Panc1 (cell line): ENCODE measurements at places on chromosomes 11 and 22. TPM values are rescaled to one million over a fixed set of nuclear protein-coding genes. Genes with fewer than 3 reads are reported as not detected.

GRCh38 chr11:76629116-76629852, 41.3 kb downstream of the LRRC32 start:
- DNase-seq = no peak

- no peak for DNase-seq
Measured at GRCh38 chr11:6618117-6619003, 862 bp downstream of the TPP1 start.

DNA sequence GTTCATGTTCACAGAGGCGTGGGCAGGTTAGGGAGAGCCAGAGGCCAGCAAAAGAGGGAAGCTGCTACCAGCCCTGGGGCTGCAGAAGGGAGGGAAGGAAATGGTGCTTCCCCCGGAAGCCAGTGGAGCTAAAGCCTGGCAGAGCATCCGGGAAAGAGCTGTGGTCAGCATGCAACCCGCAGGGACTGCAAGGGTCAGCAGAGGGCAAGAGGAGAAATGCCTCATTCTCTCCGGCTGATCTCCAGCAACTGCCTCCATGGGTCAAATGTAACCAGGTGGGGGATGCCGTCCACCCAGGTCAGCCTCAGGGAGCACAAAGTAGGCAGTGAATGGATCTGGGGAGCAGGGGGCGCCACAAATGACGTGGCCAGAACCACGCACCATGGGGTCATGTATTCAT, 36.9 kb upstream of the PRR5 start:
- DNase-seq = no peak

DNA sequence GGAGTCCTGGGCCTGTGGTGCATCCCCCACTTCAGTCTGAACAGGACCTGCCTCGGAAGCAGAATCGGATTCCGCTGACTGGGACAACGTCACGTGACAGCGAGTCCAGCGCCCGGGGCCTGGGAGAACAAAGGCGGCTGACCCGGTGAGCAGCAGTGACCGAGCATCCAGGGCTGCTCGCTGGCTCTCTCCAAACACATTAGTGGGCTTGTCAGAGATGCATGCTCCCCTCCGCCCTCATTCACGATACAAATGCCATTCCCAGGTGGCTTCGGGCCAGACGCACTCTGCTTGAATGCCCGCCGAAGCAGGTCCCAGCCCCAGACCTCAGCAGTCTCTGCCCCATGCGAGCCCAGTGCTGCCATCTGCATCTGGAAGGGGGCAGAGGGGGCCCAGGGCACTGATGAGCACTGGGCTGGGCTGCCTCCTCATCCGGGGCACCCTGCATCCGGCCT, 91.0 kb downstream of the WNT7B start:
- DNase-seq = no peak

Gene CRYBB3
- total RNA-seq = 0.67 TPM

Gene MMP10
- not detected for total RNA-seq
